Left hindlimb (tissue), 1 donor: ENCODE measurements at places on chromosomes 5 and 9.

DNA sequence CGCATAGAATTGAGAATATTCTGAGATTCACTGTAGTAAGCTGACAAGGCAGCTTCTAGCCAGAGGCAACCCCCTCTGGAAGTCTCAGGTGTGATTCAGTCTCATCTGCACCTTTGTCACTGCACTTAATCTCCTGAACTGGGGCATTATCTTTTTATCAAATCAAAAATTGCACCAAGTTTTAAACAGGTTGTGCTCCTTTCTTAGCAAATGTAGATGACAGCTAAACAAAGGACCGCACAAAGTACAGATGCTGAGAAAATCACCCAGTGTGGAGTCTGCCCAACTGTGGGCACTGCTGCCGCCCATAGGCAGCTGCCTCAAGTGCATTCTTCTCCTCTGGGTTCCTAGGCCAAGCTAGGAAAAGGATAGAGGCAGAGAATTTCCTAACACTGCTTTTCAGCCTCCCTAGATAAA lies 51.1 kb downstream of the STARD4 start:
- no peak for DNase-seq

GRCh38 chr5:7209658-7210057 lies 186.3 kb upstream of the ADCY2 start:
- no peak for DNase-seq

- DNase-seq, result no peak
These were observed 195.5 kb downstream of the TMEM167A start for GRCh38 chr5:82881571-82882174.

DNA sequence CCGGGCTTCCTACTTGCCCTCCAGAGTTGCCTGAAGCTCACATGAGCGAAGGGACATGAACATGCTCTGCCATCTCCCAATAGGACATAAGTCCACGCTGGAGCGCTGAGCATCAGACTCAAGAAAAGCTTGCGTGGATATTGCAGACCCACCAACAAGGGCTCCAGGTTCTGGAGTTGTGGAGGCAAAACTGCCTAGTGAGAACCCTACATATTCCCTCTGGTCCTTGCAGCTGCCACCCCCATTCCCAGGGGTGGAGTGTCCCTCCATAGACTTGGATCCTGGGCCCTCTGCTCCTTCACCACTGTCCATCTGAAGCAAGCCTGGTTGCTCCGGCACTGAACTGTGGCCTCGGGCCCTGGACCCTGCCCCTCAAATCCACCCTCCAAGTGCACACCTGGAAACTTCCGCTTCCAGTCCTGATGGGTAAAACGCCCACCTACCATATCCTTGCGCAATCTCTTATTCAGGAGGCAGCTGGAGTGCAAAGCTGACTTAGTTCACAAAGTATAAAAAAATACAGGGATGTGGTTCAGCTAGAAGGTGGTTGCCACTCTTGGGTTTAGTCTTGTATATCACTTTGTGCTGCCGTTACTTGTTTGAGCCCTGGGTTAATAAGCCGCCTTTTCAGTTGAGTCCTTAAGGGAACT lies 28.0 kb downstream of the HRH2 start:
- DNase-seq, result no peak

- no peak for DNase-seq
These were observed 181.9 kb downstream of the ZNF462 start for GRCh38 chr9:107044872-107045271.

- DNase-seq, result no peak
These were observed 280.8 kb upstream of the GRIA1 start for GRCh38 chr5:153209687-153210086.

- no peak for DNase-seq
These were observed 80.1 kb upstream of the DMAC1 start for GRCh38 chr9:7879551-7880245.

- no peak for DNase-seq
These were observed 3.1 kb downstream of the URM1 start for GRCh38 chr9:128374221-128374675.

- no peak for DNase-seq
These were observed 125.9 kb downstream of the GADD45G start for GRCh38 chr9:89730715-89731114.
